ENCODE measurements at places on chromosomes 1 and 21.

DNA sequence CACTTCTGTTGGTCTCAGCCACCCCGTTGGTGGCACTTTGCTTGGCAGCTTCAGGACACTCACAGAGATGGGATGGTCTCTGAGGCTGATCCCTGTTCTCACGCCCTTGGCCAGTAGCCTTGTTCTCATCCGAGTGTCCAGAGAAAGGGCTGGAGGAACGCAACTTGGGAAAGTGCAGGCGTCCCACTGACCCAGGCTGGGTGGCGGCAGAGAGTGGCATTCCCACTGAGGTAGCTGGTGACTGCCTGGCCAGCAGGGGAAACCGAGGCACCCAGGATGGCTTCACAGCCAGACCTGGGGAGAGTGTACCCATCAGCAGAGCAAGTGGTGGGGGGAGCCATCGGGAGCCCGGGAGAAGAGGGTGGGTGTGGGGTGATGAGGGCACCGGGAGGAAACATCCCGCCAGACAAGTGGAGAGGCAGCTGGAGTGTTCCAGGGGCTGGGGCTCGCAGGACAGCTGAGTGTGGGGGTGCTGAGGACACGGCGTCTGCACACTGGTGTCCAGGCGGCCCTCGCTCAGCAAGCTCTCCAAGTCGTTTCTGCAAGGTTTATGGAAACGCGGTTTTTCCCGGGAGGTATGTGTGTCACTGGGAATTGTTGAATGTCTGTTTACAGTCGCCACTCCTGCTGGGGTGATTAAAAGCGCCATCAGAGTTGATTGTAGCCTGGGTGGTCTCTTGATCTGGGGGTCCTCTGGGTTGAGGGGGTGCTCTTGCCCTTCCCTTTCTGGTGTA, 97.8 kb downstream of the SIK1 start:
- no peak for DNase-seq

GRCh38 chr21:29193072-29193471, 62.6 kb downstream of the MAP3K7CL start:
- DNase-seq = no peak

GRCh38 chr1:25727088-25727487, 72.9 kb upstream of the SELENON start:
- DNase-seq = no peak

DNA sequence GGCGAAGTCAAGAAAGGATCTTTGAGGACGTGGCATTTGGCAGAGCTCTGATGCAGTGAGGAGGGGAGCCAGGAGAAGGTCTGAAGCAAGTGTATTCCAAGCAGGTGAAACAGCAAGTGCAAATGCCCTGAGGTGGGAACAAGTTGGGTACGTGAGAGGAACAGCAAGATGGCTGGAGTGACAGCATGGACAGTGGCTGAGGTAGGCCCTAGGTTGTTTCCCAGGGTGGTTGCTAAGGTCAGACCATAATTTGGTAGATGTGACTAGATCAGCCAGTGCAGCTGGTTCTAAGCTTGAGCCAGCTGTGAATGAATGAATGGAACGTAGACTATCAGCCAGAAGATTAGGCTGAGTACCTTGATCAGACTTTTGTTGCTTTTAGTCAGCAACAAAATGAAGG, 37.5 kb upstream of the JUN start:
- DNase-seq = no peak

- DNase-seq = peak; percentile 17
Observed at GRCh38 chr1:235017719-235018118, 110.9 kb downstream of the TOMM20 start.

GRCh38 chr1:202179828-202180750, 13.5 kb upstream of the LGR6 start:
- no peak for DNase-seq

- no peak for DNase-seq
Observed at GRCh38 chr1:85308833-85309350, 32.5 kb upstream of the BCL10 start.

- no peak for DNase-seq
Observed at GRCh38 chr1:56287721-56288120, 291.6 kb downstream of the PLPP3 start.

DNA sequence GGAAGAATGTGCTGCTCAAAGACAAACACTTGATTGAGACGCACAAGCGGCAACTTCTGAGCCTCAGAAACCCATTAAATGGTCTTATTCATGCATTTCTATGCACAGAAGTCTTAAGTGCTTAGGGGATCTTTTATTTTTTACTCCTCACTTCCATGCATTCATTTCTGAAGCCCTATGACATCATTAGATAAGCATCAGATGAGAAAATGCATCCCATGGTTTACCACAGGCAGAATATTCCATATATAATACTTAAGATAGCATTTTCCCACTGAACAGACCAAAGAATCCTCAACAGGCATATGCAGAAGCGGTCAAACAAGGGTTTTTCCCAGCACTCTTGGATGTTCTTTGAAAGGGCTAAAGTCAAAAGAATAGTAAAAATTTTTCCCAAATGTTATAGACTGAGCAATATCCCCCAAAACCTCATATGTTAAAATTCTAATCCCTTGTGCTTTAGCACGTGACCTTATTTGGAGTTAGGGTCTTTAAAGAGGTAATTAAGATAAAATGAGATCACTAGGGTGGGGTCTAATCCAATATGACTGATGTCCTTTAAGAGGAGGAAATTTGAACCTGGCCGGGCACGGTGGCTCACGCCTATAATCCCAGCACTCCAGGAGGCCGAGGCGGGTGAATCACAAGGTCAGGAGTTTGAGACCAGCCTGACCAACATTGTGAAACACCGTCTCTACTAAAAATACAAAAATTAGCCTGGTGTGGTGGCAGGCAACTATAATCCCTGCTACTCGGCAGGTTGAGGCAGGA, 22.6 kb upstream of the FAM89A start:
- no peak for DNase-seq

DNA sequence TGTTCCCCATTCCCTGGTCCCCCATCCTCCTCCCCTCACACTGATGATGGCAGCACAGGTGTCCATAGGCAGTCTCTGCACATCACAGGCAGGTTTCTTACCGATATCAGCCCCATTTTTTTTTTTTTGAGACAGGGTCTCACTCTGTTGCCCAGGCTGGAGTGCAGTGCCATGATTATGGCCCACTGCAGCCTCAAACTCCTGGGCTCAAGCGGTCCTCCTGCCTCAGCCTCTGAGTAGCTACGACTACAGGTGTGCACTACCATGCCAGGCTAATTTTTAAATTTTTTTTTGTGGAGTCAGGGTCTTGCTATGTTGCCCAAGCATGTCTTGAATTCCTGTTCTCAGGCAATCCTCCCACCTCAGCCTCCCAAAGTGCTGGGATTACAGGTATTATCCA, 28.9 kb upstream of the SDHB start:
- no peak for DNase-seq

GRCh38 chr1:64163970-64164369, 39.5 kb upstream of the UBE2U start:
- peak; percentile 67 for DNase-seq

- DNase-seq = no peak
Observed at GRCh38 chr1:234325878-234326496, 47.3 kb upstream of the COA6 start.

DNA sequence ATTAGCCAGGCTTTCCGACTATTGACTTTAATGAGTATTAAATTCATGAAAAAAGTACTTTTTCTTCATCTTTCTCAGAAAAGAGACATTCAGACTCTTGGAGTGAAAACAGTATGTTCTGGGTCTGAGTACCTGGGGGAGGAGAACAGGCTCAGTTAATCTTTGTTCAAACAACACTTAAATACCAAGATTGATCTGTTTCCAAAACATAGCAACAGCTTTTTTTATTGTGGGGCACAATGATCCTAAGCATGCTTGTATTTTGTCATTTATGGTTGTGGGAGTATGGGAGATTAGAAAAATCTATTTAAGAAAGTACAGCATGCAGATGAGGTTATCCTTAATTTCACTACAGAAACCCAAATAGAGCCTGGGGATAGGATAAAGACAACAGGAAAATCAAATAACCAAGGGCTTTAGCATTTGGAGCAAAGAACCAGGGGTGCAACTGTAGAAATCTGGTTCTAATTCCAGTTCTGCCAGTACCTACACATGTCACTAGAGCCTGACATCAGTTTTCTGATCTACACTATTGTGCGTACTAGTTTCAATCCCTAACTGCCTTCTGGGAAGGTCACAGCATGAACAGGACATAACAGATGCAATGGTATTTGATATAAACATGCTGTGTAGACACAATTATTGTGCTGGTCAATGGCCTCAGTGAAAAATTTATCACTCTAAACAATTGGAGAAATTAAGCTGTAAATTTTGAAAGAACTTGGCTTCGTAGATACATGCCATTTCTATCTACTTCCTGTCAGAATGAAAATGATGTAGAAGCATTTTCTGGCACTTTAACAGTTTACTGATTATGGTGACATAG, 91.2 kb downstream of the KCNK1 start:
- no peak for DNase-seq

- no peak for DNase-seq
Observed at GRCh38 chr1:113018911-113019310, 54.1 kb upstream of the LRIG2 start.

GRCh38 chr1:153659656-153660055, 1.2 kb downstream of the SNAPIN start:
- DNase-seq = no peak

- DNase-seq = no peak
Observed at GRCh38 chr1:22347854-22348760, 103.5 kb upstream of the ZBTB40 start.

DNA sequence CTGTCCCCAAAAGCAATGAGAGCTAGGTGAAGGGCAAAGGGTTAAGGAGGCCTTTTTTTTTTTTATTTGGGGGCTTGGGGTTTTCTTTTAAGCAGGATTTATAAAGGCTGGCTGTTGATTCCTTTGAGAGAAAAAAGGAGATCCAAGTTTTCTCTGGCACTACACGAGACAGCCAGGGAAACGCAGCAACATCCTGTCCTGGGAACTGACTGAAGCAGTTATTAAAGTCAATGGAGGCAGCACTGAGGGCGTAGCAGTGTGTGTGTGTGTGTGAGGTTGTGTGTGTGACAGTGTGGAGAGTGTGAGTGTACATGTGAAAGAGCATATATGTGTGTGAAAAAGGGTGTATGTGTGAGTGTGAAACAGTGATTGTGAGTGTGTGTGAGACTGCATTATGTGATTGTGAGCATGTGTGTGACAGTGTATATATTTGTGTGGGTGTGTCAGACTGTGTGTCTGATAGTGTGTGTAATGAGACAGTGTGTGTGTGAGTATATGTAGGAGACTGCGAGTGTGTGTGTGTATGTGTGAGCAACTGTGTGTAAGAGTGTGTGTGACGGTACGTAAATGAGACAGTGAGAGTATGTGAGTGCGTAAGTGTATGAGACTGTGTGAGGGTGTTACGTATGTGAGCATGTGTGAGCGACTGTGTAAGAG, 65.9 kb upstream of the TIAM1 start:
- DNase-seq = no peak

DNA sequence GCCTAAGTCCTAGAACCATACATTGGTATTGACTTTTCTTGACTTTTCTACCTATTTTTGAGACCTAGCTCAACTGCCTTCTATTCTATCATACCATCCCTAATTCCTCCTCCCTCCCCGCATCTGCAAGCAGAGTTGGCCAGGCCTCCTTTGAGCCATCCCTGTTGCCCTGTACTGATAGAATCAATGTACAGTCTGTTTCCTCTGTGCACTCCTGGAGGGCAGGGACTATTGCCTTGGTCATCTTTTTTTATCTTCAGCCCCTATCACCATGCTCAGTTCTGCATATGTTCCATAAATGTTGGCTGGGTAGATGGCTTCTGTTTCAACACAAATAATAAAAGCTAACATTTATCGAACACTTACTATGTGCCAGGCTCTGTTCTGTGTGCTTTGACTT, 4.0 kb upstream of the RGS16 start:
- no peak for DNase-seq

DNA sequence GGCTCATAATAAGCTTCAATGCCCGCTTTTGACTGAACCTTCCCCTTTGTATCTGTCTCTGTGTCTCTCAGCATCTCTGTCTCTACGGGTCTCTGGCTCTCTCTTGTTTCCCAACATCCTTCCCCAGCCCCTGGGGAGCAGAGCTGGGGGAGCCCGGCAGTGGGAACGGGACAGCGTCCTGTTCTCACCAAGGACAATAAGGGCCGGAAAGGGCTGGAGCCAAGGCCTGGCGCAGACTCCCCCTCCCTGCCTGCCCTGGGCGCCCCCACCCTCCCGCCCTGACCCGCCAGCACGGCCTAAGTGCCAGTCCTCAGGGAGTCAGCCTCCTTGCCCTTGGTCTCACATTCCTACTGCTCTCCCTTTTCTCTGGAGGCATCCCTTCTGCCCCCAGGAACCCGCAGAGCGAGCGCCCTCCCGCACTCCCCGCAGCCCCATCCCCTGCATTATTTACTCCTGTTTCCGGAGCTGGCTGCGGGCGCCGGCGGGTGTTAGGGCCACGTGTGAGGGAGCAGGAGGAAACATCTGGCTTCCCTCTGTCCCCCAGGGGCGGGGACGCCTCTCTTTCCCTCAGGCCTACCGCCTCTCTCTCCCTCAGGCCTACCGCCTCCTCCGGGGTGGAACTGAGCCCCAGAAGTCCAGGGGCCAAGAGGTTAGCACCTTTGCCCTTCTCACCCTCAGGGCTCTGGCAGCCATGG, 6.5 kb downstream of the KRTCAP2 start:
- peak; percentile 59 for DNase-seq

DNA sequence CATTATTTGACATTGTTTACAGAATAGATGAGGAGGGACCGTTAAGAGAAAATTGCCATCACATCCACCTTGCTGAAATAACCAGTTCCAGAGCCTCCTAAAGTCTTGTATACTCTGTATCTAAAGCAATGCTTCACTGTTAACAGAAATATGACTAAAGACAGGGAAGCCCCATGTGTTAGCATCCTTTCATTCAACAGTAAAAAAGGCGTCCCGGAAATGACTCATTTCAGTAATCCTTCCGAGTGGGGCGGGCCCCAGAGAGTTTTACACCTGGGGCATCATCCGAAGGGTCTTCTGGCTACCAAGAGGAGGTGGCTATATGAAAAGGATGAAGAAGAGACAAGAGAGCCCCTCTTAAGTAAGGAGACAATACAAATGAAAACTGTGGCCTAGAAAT, 227.2 kb downstream of the SLC45A1 start:
- no peak for DNase-seq

DNA sequence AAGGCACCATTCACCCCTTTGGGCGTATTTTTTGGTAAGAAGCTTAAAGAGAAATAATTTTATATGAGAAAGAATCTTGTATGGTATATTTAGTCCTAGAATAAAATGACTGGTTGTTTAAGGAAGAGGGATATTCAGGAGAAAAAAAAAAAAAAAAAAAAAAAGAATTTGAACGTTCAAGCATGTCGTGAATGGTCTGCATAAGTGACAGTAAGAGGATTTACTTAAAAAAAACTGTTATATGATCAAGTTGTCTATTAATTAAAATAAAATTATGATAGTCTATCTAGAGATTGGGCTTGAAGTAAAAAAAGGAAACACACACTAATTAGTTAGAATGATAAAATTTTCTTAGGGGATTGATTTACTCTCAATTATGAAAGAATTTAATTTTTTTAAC, 11.7 kb upstream of the OR14I1 start:
- DNase-seq = peak; percentile 1

DNA sequence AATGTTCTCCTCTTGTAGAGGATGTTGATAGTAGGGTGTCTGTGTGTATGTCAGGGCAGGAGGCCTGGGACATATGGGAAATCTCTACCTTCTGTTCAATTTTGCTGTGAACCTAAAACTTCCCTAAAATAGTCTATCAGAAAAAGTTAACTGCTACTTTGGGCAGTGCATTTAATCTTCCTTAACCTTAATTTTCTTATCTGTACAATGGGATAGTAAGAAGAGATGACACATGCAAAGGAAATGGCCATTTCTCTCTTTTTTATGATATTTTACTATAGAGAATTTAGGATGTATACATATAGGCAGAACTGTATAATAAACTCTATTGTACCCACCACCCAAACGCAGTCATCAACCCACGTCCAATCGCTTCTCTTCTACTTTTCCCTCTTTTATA, 8.6 kb downstream of the AGO3 start:
- DNase-seq = no peak

- peak; percentile 43 for DNase-seq
Observed at GRCh38 chr1:9086045-9086444, 16.6 kb upstream of the SLC2A5 start.

Data from fibroblast of pulmonary artery (primary cell).